ENCODE measurements at places on chromosomes 1 and 21.
A peak's percentile ranks its signal among the peaks of the same experiment; 100 is the strongest.

GRCh38 chr1:13543451-13544220 is 29.8 kb upstream of the LRRC38 start:
- DNase-seq, result peak; percentile 15

GRCh38 chr1:23168079-23168444 is 594 bp downstream of the LUZP1 start:
- peak; percentile 60 for DNase-seq

DNA sequence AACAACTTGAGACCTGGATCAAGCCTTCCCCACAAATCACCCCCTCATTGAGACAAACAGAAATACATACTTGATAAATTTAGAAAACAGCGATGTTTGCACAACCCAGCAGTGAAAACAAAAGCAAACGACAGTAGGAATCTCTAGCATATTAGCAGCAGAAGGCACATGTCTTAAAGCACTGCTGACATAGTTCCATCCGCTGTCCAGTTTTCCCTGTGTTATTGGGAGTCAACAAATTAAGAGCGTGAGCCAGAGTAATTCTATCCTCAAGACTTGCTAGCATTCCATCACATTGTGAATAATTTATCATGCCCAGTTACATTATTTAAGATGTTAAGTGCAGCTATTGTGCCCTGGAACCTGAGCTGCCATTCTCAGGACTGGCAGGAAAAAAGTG is 55.3 kb downstream of the IGSF5 start:
- DNase-seq, result no peak

GRCh38 chr1:52929019-52929418 is 1.9 kb downstream of the SCP2 start:
- no peak for DNase-seq

DNA sequence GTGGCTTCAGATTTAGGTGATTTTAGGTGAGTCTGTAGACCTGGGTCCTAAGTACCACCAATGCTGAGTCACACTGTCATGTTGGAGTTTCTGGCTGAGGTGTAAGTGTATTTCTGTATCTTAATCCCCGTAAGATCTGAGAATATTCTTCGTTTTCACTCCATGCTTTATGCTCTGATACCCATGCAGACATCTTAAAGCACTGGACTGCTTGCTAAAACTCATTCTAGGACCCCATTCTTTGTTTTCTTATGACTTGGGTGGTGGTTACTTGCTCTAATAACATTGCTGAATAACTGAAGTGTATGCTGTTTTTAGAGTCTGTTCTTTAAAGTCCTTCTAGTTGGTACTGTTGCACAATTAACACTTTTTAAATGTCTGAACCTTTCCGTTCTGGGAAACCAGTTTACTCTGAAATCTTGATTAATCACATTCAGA is 36.6 kb downstream of the CDC42 start:
- DNase-seq, result no peak

- DNase-seq, result no peak
Observed at GRCh38 chr1:185767508-185768120, 33.4 kb downstream of the HMCN1 start.

GRCh38 chr1:47592296-47593012 is 154.6 kb downstream of the FOXD2 start:
- DNase-seq, result no peak

DNA sequence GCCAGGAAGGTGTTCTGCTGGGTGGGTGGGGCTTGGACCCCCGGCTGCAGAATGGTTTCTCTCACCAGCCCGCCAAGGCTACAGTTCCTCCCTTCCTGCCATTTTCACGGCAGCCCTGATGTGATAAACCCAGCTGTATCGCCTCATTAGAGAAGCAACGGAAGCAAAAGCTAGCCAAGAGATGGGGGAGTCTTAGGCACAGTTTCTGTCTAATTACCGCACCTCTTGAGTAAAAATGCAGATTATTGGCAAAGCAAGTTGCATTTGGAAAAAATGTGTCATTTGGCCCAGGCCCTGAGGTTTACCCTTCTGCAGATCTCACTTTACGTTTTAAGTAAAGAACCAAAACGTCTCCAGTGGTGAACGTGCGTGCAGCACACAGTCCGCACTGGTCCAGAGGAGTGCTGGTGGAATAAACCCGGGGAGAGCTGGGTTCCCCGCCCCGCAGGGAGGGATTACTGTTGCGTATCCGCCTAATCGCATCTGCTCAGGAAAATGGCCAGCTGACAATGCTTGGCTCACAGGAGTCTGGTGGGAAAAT is 109.9 kb downstream of the GALNT2 start:
- DNase-seq, result peak; percentile 98

DNA sequence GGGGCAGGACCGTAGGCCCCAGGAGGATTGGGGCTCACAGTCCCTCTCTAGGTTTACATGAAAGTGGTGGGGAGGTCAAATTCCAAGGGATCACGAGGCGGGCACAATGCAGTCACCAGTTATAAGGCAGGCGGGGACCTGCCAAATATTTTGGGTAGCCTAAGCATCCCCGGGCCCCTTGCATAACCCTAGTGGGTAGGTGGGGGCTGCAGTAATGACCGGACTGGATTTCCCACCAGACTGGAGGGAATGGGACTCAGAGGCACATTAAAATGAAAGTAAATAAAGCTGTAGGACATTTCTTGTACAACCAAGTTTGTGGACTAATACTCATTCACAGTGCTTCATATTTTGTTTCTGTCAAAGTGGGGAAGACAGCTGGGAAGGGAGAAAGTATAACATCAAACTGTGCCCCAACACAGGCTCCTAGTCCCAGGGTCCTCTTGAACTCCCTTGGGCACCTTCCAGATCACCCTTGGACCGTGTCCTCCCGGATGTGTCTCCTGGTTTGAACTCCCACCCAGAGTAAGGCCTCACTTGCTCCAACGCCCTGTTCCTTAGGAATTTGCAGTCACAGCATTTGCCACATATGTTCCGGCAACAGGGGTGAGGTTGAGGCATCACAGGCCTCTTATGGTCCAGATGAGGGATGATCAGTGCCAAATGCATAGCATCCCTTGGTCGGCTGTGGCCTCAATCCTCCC is 28.4 kb upstream of the KIAA0040 start:
- DNase-seq, result no peak

- DNase-seq, result no peak
Observed at GRCh38 chr1:91699339-91699974, 186.5 kb downstream of the TGFBR3 start.

DNA sequence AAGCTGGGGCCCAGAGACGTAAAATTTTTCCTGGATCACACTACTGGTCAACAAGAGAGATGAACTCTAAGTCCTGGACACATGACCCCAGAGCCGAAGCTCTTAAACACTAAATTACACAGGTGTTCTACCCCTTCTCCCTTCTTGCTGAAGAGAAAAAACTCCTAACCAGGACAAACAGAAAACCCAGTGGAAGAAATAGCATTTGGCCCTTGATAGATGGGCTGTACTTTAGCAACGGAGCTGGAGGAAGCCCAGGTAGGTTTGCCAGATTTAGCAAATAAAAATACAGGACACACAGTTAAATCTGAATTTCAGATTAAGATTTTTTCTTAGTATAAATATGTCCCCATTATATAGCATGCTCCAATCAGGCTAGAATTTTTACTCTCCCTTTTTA is 72.7 kb downstream of the DIRAS3 start:
- no peak for DNase-seq

GRCh38 chr1:230016159-230016558 is 50.9 kb upstream of the GALNT2 start:
- DNase-seq, result no peak

GRCh38 chr1:204887846-204888245 is 17.2 kb downstream of the NFASC start:
- no peak for DNase-seq

Data from NCI-H82 (cell line).